NCI-H226 (cell line): ENCODE measurements at places on chromosomes 6 and 20.
A peak's percentile ranks its signal among the peaks of the same experiment; 100 is the strongest.

DNA sequence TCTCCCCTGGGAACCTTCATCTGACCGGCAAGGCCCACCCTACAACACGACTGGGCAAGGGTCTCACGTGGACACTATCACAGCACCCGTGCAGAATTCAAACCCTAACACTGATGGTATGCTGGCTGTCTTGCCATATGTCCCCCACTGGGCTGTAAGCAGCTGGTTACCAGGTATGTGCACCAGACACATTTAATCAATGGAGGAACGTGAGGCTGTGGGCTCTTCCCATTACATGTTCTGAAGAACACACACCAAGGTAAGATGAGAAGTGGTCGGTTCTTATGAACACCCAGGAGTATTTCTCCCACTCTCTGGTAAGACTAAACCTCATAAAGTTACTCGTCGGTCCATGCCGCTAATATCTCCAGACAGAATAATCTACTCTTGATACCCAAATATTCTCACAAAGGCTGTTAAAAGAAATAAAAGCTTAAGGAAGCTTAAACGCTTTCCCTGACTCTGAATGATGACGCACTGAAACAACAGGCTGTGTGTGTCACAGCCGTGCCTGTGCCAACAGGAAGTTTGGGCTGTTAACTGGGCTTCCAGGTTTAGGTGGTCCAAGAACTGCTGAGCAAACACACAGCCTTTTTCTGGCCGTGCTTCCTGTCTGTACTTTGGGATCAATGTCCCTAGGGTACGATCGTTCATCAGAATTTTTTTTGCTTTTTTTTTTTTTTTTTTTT lies 75.3 kb downstream of the SLC23A2 start:
- no peak for DNase-seq

DNA sequence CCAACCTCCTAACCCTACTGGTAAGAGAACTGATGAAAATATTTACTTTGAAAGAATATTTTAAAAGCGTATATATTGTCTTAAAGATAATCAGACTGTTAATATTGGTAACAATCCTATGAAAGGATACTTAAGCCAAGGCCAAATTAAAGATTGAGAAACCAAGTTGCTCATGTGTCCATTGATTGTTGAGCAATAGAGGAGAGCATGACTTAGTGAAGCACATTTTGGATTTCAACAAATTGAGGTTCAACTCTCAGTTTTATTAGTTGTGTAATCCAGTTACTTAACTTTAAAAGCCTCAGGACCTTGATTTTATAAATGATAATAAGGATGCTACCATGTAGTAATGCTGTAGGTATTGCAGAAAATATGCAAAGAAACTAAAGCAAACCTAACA lies 56.8 kb downstream of the PRL start:
- DNase-seq: no peak

- DNase-seq: no peak
Observed at GRCh38 chr20:63503524-63503923, 4.6 kb upstream of the EEF1A2 start.

DNA sequence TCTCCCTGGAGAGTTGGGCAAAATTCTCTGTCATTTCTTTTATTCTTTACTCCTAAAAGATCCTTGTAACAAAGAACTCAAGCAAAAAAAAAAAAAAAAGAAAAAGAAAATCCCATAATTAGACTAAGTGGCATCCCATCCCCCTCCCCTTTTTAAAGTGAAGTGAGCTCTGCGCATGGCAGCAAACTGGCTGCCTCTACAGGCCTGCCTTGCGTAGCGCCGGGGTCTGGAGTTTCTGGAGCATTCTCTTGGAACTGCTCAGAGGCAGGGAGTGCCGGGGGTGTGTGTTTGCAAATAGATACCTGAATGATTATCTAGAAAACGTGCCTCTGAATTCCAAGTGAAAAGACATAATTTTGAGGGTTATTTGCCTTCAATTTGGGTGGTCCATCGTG lies 48.1 kb downstream of the FOXC1 start:
- no peak for DNase-seq

DNA sequence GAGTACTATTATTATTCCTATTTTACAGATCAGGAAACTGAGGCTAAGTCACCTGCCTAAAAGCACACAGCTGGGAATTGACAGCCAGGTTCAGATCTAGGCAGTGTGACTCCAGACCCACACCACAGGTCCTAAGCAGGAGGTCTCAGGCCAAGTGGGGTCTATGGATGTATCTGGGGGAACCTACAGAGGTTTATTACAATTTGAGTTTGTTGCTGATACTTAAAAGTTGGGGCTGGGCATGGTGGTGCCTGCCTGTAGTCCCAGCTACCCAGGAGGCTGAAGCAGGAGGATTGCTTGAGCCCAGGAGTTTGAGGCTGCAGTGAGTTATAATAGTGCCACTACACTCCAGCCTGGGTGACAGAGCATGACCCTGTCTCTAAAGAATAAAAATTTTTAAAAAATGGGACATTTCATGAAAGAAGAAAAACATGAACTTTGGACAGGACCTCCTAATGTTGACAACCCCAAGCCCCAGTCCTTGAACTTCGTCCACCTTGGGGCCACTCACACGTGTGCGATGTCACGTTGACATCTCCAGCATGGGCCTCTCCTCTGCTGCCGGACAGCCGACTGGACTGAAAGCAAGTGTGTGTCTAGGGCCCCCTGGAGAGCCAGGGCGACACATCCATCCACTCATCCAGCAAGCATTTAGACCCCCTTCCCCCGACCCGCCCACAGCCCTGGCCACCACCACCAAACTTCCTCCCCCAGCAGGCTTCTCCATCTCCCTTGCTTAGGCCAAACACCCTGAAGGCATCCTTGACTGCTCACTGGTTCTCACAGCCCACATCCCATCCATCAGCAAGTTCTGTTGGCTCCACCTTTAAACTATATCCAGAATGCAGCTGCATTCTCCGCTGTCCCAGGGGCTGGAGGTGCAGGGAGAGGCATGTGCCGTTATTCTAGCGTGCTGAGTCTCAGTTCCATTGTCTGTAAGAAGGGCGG lies 40.0 kb downstream of the NOL4L start:
- peak; percentile 71 for DNase-seq

GRCh38 chr20:16337707-16338106 lies 235.5 kb downstream of the KIF16B start:
- no peak for DNase-seq

DNA sequence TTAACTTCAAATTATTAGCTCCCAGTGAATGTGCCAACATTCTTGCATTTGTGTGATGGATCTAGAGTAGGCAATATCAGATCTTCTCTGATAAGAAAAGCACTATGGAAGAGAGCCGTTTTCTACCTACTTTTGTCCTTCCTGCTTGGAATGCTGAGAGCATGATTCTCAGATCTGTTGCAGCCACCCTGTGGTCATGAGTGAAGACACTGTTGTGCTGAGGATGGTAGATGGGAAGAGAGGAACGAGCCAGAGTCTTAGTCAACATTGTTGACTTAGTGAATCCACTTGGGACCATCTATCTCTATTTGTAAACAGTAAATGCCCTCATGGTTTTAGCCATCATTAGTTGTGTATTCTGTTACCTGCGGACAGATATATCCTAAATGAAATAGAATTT lies 202.6 kb downstream of the CD109 start:
- DNase-seq: no peak

- DNase-seq: no peak
Observed at GRCh38 chr20:58682656-58683531, 9.7 kb upstream of the NPEPL1 start.

DNA sequence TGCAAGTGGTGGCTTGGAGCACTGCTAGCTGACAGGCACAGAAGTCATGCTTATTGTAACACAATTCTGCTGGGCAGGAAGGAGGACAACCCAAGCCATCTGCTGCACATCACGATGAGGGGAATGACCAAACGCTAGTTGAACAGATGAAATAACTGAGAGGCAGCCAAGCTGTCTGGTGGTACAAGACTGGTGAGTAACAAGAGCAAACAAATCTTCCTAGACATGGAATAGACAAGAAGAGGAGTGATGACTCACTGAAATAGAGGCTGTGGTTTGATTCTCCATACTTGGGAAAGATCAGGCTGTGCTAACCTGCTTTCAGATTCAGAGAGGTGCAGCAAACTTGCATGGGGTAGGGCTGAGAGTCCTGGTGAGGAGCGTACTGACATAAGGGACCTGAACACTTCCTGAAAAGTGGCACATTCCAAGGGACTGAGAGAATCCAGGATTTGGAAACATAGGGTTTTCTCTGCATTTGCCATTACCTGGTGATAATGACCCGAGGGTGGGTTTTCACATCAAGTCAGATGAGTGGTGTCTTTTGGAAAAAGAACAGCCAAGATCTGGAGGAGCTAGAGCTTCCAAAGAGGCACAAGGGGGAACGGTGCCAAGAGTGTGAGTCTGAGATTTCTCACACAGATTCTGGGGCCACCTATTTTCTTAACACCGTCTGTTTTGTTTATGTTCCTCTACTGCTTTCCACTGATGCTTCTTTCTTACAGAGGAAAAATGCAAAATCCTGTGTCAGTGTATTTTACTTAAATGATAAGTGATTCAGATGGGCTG lies 60.0 kb downstream of the PRL start:
- DNase-seq: peak; percentile 87

- no peak for DNase-seq
Observed at GRCh38 chr6:90586546-90586835, 381 bp downstream of the MAP3K7 start.

DNA sequence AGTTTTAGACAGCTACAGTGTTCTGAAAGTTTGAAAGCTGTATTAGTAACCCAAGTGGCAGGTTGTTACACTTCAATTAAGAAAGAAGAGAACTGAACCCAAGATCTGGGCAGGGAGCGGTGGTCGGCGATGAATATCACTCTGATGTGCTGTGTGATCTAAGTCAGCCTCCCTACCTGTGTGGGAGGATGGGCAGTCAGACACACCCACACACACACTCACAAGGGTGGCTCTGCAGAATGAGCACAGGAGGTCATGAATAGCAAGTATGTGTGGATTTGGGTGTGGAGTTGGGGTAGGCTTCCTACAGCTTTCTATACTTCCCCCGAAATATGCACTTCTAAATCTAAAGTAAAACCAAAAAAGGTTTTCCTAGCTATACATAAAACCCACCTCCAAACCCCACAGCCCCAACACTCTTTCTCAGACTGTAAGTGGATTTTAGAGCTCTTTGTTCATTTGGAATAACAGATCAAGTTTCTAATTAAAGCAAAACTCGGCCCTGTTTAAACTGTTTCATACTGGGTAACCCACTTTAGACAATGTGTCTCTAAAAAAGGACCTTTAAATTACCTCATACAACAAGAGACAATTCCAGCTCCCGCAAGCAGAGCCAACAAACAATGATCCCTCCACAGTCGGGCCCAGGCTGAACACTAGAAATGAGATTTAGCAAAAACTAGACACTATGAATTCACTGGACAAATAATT lies 19.4 kb downstream of the TNFRSF21 start:
- DNase-seq: no peak

DNA sequence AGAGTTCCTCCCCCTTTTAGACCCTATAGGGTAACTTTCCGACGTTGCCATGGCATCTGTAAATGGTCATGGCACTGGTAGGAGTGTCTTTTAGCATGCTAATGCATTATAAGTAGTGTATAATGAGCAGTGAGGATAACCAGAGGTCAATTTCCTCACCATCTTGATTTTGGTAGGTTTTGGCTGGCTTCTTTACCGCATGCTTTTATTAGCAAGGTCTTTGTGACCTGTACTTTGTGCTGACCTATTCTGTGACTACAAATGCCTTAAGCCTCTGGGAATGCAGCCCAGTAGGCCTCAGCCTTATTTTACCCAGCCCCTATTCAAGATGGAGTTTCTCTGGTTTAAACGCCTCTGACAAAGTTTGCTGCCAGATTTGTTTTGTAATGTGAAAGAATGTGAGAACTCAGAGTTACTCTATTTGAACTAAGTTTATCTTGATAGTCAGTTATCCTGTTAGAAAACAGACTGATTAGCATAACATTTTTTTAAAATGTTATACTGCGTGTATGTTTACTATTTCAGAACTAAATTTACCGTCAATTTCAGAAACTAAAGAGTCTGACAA lies 111.3 kb upstream of the PRSS16 start:
- DNase-seq: no peak

DNA sequence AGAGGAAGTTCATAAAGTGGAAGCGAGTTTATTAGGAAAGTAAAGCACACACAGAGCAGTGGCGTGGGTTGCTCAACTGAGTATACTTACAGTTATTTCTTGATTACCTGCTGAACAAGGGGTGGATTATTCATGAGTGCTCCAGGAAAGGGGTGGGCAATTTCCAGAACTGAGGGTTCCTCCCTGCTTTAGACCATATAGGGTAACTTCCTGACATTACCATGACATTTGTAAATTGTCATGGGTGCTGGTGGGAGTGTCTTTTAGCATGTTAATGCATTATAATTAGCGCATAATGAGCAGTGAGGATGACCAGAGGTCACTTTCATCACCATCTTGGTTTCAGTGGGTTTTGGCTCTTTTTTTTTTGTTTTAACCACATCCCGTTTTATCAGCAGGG lies 29.8 kb downstream of the PDYN start:
- DNase-seq: no peak

DNA sequence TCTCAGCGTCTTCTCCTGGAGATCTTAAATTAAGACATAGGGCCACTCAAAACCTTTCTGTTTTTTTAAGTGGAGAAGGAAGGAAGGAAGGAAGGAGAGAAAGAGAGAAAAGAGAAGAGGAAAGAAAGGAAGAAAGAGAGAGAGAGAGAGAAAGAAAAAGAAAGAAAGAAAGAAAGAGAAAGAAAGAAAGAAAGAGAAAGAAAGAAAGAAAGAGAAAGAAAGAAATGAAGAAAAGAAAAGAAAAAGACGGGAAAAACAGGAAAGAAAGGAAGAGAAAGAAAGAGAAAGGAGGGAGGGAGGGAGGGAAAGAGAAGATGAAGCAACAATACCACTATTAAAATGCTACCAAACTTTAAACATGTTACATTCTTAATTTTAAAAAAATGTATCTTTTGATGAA lies 336.5 kb upstream of the ARID1B start:
- no peak for DNase-seq

DNA sequence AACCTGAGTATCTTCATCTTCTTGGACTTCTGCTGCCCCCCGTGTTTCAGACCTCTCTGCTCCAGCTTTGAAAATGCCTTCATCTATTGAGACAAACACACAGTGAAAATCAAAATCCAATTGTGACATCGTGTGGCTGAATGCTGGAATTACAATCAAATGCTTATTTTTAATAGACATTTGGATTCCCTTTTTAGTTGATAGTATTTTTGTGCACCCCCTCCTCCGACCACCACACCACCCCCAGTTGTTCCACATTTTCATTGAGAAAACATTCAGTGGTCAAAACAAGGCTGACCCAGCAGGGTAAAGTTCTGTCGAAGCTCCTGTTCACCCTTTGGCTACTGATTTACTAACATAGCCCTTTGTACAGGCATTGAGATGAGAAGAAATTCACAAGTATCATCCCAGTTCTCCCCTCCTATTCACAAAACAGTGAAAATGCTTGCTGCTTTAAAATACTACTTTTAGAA lies 79.0 kb downstream of the NRSN1 start:
- DNase-seq: no peak
